Activated CD4-positive, alpha-beta T cell treated with anti-CD3 and anti-CD28 coated beads, Interleukin-2, amount 10 ng/mL, durations not matched to agents 7 days and 5 days (primary cell): ENCODE measurements at places on chromosomes 12 and 14.
A peak's percentile ranks its signal among the peaks of the same experiment; 100 is the strongest.

- DNase-seq = no peak
These were observed 53.3 kb downstream of the C2CD5 start for GRCh38 chr12:22491034-22491433.

- DNase-seq = no peak
These were observed 653.3 kb upstream of the MIS18BP1 start for GRCh38 chr14:45906257-45906656.

GRCh38 chr14:96104469-96105057, 65.4 kb downstream of the C14orf132 start:
- DNase-seq = no peak

GRCh38 chr12:108856170-108856427, 1.3 kb downstream of the SSH1 start:
- DNase-seq = no peak

DNA sequence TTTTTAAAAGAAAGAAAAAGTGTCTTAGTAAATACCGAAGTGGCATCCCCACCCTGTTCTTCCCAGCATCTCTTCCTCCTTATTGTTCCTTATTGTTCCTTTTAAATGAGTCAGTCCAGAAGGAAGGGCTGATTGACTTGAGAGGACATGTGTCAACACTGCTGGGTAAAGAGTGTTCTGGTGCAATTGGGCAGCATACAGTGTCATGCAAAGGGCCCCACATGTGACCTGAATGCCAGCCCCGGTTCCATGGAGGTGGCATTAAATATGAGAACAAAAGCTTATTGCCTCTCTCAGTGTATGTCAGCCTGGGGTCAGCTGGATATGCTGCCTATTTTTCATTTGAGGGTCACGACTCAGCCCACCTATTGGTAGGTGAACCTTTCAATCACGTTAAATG, 58.9 kb upstream of the RIC8B start:
- DNase-seq = no peak

DNA sequence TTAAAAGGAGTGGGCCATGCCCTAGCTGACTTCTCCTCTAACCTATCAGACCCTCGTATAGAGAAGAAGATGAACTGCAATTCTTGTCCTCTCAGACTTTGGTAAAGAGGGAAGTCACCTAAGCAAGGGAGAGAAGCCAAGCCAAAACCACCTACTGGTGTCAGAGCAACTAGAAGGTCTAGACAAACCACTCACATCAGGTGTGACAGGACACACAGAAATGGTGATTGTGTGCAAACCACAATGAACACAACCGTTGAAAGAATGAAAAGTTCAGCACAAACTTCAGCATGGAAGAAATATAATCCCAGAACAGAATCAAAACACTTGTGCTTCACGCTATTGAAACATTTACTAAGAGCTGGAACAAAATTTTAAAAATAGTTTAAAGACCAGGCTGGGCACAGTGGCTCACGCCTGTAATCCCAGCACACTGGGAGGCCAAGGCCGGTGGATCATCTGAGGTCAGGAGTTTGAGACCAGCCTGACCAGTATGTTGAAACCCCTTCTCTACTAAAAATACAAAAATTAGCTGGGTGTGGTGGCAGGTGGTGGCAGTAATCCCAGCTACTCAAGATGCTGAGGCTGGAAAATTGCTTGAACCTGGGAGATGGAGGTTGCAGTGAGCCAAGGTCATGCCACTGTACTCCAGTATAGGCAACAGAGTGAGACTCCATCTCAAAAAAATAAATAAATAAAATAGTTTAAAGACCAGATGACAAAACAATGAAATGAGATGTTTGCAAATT, 56.2 kb upstream of the NTF3 start:
- DNase-seq = no peak

GRCh38 chr14:93010522-93011140, 87.7 kb downstream of the CHGA start:
- no peak for DNase-seq

DNA sequence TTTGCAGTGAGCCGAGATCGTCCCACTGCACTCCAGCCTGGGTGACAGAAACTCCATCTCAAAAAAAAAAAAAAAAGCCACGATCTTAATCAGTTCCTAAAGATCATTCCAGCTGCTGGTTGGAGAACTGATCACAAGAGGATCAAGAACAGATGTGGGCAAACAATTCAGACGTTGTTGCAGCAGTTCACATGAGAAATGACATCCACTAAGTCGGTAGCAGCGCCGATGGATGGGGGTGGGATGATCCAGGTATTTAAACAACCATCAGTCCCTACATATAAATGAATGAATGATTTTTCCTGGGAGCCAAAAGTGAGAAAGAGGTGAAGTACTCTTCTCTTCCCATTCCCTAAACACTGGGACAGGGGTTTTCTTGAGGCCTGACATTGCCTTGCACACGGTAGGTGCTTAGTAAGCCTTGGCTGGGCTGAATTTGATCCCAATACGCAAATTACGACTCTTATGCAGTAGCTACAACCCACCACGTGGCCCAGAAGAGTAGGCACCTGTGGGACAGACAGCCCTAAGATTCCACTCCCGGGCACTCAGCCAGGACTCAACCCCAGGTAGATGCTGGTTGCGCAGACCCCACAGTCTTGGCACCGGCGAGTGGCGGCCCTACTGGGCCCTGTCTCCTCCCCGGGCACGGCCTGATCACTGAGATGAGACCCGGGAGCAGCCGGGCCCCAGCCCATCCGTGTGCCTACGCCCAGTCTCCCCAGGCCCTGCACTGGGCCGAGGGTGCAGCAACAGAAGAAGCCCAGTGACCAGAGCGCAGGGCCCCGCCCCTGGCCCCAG, 565 bp downstream of the SPRYD3 start:
- DNase-seq = peak; percentile 47

DNA sequence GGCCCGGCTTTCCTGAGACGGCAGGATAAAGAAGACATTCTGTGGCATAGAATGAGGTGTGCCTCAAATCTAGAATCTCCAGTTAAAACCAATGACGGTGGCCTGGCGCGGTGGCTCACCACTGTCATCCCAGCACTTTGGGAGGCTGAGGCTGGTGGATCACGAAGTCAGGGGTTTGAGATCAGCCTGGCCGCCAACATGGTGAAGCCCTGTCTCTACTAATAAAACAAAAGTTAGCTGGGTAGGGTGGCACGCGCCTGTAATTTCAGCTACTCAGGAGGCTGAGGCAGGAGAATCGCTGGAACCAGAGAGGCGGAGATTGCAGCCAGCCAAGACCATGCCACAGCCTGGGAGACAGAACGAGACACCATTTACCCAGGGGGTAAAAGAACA, 193.6 kb downstream of the ALG10 start:
- no peak for DNase-seq

DNA sequence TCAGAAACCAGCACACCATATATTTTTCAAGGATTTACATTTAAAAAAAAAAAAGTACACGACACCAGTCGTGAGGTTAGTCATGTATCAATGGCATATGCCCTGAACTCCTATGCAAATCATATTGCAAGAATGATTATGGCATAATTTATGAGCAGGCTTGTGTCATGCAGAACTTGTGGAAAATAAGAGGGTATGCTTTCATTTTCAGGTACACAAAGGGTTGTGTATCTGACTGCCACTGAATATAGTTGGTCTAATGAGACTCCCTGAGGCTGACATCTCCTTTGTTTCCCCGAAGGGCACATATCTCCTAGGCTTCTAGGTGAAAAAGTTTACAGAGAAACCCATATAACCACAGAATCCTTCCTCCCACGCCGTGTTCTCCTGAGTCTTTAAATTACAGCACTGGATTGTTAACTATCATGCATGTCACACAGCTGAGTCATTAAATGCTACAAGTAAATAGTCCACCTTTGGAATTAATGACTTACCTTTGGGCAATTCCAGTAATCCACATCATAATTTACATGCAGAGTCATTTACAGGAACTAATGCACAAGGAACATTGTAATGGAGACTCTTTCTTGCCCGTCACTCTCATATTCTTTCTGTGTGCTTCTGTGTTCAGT, 356.7 kb upstream of the DIO2 start:
- no peak for DNase-seq

DNA sequence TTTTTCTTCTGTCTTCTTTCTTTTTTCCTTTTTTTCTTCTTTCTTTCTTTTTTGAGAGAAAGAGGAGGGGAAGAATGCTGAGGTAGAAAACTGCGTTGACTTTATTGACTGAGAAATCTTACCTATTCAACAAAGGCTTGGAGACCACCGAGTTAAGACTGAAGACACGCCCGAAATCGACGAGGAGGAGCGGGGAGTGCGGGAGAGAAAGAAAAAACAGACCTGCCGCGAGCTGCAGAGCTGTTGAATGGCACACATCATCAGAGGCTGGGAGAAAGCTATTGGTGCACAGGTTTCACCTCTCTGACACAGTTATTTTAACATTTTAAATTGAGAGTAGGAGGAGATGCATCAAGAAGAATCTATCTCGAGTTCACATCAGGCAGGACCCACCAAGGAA, 5.1 kb downstream of the ASCL1 start:
- DNase-seq = no peak
